Stimulated activated CD8-positive, alpha-beta memory T cell treated with anti-CD3 and anti-CD28 coated beads, Interleukin-15, amount 100 ng/mL, for 1 hour (primary cell): ENCODE measurements at places on chromosomes 2 and 18.

DNA sequence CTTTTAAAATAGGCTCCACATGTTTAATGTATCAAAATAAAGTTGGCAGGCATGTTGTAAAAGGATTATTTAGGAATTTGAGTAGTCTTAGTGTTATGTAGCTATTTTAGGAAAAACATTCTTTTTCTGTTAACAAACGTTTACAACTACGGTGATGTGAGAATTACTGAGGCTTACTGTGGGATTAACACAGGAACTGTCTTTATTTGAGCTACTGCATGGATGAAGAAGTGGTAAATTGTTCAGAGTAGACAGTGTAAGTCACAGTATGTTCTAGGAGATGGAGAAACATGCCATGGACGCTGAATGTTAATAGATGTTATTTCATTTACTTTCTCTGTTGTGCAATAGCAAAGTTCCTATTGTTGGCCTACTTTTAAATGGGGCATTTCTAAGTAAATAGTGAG is 1.6 kb downstream of the PPM1B start:
- no peak for DNase-seq

DNA sequence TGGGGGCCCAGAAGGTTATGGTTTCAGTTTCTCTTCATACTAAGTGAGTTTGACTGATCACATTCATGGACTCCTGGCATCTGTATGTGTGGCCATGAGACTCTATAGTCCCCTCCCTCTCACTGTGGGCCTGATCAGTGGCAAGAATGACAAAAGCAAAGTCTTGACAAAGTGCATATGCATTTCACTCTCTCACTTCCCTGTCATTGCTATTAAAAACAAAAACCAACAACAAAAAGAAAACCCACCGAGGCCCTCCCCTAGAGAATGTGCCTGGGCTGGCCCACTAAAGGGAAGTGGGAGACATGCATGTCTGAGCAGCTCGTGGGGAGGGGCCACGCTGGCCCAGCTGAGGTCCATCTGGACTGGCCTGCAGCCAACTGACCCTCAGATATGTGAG is 600.1 kb upstream of the RAB6C start:
- no peak for DNase-seq

- no peak for DNase-seq
Measured at GRCh38 chr2:217270485-217271121, 410.7 kb upstream of the TNP1 start.

- no peak for DNase-seq
Measured at GRCh38 chr2:28766070-28766469, 14.4 kb downstream of the PPP1CB start.

DNA sequence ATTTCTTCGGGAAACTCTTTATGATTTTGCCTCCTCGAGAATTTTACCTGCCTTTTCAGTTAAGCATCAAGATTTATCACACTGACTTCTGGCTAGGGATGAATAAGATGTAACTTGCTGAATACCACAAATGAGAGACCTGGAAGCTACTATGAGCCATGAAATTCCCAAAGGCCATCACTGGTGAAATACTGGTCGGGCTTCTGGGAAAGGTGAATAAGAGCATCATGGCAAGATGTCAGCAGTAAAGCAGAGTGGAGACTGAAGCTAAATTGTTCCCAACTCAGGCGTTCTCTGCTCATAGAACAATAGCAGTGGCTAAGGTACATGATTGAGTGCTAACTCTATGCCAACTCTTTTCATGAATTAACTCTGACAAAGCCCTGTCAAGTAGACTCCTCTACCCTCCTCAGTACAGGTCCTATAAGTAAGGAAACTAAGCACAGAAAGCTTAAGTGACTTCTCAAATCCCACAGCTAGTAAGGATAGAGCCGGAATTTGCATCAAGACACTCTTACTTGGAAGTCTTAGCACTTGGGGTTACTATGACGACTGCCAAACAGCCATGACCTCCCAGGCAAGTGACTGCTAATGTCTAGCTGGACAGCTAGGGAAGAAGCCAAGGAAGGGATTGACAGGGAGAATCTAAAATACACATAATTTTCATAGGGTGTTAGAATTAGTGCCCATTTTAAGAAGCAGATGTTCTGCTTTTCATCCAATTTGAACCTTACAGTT is 22.7 kb upstream of the DSC3 start:
- DNase-seq: no peak

GRCh38 chr2:641164-641871 is 35.9 kb downstream of the TMEM18 start:
- no peak for DNase-seq

GRCh38 chr2:211900518-211900917 is 638.1 kb downstream of the ERBB4 start:
- no peak for DNase-seq

DNA sequence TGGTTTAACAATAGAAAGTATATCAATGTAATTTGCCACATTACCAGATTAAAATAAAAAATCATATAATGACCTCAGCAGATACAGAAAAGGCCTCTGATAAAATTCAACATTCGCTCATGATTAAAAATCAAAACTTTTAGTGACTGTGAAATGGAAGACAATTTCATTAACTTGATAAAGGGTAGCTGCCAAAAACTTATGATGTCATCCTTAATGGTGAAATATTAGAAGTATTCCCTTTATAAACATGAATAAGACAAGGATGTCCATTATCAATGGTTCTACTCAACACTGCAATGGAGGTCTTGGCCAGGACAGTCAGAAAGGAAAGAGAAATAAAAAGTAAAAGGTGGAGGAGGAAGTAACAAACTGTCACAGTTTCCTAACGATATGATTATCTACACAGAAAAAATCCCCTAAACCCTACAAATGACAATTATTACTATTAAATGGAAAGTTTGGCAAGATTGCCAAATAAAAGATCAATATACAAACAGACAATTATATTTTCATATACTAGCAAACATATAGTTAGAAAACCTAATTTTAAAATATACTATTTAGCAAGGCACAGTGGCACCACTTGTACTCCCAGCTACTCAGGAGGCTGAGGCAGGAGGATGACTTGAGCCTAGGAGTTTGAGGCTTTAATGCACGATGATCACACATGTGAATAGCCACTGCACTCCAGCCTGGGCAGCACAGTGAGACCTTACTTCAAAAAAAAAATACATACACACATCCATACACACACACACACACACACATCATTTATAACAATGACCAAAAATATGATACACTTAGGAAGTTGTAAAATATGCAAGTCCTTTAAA is 12.8 kb downstream of the METTL8 start:
- no peak for DNase-seq
